ENCODE measurements at places on chromosomes 1 and 21.

DNA sequence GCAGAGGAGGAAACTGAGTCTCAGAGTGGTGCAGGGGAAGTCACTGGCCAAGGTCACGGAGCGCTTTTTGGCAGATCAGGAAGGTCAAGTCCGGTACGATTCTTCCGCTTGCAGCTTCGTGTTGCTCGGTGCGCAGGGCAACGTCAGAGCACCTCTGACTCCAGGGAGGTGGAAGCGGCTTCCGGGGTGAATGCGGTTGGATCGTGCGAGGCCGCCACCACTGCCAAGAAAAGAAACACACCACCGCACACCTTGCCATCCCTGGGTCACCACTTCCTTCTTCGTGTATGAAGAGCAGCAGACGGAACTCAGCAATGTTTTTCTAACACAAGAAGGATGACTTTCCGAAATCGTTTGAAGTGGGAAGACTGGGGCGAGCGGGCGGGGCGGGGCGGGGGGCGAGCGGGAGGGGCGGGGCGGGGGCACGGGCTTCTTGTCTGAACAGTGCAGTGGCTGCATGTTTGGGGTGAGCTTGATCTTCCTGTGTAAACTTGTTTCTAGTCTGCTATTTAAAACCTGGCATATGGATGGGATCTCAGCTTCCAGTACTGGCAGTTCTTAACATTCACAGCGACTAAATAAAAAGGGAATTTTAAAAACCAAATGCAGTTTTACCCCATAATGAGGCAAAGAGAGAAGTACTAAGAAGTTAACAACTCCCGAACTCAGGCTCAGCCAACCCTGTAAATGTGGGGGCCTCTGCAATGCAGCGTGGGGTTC lies 300.0 kb downstream of the RRAGC start:
- no peak for DNase-seq

DNA sequence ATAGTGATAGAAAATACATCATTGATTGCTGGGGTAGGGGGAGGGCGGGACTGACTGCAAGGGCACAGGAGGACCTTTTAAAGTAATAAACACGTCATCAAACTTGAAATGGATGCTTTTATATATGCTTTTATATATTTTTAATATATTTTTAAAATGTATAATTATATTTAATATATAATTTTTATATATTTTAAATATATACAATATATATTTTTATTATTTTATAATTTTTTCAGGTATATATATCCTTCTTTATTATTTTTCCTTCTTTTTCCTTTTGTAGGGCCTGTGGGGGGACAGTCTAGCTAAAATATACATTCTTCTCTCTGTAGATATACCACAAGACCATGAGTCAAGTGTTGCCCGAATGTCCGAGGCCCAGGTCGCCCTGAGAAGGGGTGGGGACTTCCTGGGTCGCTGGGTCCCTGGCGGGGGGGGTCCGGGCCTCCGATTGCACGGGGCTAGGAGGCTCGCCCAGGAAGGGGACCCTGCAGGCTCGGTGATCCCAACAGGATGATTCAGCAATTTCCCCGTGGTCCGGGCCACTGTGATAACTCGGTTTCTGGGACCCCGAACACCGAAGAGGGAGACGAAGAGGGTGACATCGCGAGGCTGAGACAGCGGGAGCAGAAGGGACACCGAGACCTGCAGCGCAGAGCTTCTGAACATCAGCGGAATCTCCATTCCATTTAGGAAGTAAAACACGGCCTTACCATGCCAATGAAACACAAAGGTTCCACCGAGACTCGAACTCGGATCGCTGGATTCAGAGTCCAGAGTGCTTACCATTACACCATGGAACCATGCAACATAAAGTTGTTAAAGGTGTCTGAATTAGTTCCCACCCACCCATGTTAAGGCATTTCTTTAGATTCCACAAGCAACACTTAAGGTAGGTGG lies 112.5 kb upstream of the NBPF11 start:
- no peak for DNase-seq

- no peak for DNase-seq
Observed at GRCh38 chr1:70071601-70072000, 133.8 kb downstream of the LRRC40 start.

DNA sequence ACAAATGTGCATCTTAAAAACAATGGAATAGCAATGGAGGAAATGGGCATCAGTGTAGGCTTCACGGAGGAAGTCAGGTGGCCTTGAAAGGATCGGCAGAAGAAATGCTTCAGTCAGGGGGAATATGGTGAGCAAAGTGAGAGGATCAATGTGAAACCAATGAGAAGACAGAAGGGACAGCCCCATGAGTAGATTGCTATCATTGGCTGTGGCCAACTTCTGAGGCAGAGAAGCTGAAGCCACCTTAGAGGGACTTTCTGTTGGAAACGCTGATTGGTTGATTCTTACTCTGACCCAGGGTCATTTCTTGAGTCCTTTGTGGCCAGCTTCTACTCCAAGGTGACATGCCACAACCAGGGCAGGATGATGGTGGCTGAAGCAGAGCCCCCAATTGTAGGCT lies 130.7 kb upstream of the ZNF648 start:
- no peak for DNase-seq

- DNase-seq = no peak
Observed at GRCh38 chr21:46294647-46295176, 8.6 kb downstream of the YBEY start.

- DNase-seq = no peak
Observed at GRCh38 chr1:110150330-110151174, at the start of gene SLC6A17. TSS of gene SLC6A17 (plus strand) at chr1:110150494. CDS start at chr1:110166930, 16,436 bp downstream.

- DNase-seq = no peak
Observed at GRCh38 chr21:45154511-45155508, 80.4 kb downstream of the ADARB1 start.

- no peak for DNase-seq
Observed at GRCh38 chr1:201042779-201043461, 19.4 kb upstream of the KIF21B start.

All from cortex of kidney (tissue), 1 donor.